ENCODE measurements at places on chromosomes 1 and 21. TPM values are rescaled to one million over a fixed set of nuclear protein-coding genes. Genes with fewer than 3 reads are reported as not detected.
A peak's percentile ranks its signal among the peaks of the same experiment; 100 is the strongest.

The LRRC53 gene
- total RNA-seq = not detected

- DNase-seq = no peak
Measured at GRCh38 chr1:27086026-27086425, 68.9 kb downstream of the SLC9A1 start.

DNA sequence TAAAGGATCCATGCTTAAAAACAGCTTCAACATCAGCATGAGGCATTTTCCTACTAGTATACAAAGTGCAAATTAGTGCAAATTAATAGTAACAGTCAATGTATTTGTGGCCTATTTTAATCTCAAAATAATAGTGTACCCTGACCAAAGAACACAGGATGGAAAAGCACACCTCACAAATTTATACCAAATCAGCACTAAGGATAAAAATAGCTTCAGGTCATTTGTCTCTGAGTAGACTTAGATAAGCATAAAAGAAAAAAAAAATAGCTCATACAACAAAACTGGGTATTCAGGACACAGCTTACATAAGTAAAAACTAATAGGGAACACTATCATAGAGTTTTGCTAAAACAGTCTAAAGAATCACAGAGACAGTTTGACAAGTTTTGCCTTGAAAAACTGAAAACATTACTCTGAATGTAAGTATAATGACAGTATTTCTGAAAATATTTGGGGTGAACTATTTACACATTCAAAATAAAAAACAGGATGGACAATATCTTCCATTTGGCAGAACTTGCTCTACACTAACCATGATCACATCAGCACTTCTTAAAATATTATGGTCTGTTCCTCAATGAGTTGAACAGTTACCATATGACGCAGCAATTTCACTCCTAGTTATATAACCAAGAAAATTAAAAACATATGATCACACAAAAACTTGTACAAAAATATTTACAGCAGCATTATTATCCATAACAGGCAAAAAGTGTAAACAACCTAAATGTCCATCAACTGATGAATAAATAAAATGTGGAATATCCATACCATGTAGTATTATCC lies 46.3 kb downstream of the RNF115 start:
- DNase-seq = no peak

GRCh38 chr1:50570066-50570468 lies 146.8 kb upstream of the DMRTA2 start:
- no peak for DNase-seq

DNA sequence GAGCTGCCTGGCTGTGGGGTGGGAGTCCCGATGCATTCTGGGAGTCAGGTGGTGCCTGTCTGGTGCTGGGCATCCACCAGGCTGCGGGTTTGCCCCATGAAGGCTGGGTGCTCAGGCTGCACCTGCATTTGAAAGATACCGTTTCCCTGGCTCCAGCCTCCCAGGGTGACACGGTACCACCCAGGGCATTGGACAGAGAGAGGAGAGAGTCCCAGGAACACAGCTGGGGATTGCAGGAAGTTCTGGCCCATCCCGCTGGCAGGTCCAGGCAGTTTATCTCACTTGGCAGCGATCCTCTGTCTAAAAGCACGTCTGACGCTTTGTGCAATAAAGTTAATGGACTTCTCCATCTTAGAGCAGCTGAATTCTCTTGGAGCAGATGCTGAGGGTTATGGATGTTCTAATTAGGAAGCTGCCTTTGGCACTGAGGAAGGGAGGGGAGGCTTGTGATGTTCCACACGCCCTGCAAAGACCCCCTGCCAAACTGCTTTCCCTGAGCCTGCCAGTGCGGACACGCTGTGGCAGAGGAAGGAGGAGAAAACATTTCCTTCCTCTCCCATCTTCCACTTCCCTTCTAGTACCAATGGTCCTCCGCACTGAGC lies 246.9 kb downstream of the GRIK3 start:
- no peak for DNase-seq

DNA sequence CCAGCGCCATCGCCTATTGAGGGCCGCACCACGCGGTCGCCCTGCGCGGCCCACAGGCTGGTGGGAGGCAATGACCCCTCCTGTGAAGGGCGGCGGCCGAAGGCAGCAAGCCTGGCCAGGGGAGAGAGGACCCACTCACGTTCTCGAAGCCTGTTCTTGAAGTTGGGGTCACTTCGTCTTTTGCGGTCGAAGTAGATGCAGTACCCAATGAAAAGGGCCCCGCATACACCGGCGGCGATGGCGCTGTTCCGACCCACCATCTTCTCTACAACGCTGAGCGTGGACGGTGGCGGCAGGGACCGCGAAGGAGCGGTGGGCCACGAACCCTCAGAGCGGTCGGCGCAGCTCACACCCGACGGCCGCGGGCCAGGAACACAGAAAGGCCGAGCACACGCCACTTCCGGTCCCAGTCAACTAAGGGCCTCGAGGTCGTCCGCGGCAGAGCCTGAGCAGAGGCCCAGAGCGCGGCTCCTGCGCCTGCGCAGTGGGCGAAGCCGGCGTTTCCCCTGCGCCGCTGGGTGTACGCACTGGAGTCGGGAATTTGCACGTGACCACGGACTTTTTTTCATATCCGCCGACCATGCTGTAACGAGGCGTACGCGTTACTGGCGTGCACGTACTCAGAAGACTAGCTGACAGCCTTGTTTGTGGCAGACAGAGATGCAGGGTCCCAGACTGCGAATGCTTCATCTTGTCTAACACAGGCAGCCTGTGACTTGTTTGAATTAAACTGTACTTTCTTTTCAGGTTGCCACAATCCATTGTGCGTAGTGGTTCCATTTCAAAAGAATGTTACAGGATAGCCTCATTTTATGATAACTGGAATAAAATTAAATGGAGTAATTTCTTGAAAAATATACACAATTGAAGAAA lies at the start of gene TOMM20:
Gene TOMM20, minus strand, starts transcription at position 382 of the 873 bp plus-strand sequence. Its CDS starts 122 bp downstream, at position 260.
- DNase-seq = peak; percentile 74

GRCh38 chr21:46461909-46462308 lies 3.2 kb downstream of the DIP2A start:
- DNase-seq = no peak

- DNase-seq = no peak
Measured at GRCh38 chr21:33662046-33662445, 19.7 kb downstream of the ITSN1 start.

- DNase-seq = no peak
Measured at GRCh38 chr1:15188130-15188524, 34.6 kb downstream of the TMEM51 start.

The NR0B2 gene
- total RNA-seq = not detected

DNA sequence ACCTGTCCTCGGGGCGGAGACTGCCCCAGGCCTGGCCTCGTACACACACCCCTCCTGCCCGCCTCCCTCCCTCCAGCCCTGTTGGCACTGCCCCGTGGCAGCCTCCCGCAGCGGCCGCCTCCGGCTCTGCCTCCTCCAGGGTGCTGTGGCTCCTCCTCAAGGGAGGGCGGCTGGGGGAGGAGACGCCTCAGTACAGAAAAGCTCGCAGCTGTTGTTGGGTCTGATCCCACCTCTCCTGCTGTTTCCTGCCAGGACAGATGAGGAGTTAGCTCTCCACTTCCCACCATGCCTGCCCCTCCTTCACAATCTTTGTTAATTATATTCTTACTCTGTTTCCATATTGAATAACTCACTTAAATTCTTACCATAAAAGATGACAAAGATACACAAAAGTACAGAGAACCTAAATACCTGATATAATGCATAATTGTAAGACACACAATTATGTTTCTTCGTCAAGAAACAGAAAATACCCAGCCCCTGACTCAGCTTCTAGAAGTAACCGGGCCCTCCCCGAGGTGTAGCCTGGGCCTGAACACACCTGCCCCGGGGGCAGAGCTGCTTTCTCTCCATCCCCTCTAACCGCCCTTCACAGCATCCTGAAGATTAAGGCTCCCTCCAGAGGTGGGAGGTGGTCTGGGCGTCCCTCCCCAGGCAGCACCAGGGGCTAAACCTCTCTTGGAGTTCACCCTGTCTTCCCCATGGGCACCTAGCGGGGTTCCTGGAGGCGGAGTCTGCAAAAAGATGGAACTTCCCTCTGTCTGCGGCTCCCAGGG lies 30.6 kb upstream of the COL6A1 start:
- no peak for DNase-seq

GRCh38 chr1:245054105-245054504 lies 100.7 kb upstream of the KIF26B start:
- no peak for DNase-seq

DNA sequence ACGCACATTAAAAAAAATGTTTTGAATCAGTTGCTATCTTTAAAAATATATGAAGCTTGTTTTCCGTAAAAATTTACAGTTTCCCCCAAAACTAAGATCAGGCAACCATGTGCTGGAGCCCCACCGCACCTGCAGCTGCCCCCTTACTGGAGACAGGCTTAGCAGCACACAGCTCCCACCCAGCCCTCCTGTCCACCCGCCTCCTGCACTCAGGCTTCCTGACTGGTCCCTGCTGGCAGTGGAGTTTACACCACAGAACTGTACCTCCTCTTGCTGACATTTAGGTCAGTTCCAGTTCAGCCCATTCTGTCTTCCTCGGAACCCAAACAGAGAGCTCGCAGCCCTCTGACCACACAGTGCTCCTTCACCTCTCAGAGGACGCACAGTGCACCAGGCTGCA lies 2.1 kb downstream of the GPR161 start:
- DNase-seq = no peak

DNA sequence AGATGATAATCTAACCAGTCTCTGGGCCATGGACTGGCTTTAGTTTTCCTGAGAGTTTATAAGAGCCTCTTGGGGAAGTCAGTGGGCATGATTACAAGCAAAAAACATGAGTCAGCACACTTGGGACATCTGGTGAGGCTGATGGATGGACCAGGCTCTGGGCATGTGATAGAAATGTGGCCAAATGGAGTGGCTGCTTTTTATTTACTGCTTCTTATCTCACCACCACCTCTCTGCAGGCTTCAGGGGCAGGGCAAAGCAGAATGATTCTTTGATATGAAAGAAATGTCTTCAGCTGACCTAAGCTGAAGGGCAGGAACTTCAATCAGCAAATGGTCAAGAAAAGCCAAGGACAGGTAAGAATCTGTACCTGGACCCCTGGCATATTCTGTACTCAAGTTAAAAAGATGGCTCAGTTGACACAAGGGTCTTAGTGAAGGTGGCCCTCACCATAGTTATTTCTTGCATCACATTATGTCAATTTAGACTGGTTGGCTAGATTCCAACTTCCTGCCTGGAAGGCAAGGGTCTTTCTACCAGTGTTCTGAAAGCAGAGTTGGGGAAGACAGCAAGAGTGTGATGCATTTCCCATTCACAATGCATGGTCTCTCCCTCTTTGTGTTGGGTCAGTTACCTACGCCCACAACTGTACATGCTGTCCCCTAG lies 162.8 kb downstream of the FASLG start:
- no peak for DNase-seq

The TMEM240 gene
- total RNA-seq = 1.7 TPM

DNA sequence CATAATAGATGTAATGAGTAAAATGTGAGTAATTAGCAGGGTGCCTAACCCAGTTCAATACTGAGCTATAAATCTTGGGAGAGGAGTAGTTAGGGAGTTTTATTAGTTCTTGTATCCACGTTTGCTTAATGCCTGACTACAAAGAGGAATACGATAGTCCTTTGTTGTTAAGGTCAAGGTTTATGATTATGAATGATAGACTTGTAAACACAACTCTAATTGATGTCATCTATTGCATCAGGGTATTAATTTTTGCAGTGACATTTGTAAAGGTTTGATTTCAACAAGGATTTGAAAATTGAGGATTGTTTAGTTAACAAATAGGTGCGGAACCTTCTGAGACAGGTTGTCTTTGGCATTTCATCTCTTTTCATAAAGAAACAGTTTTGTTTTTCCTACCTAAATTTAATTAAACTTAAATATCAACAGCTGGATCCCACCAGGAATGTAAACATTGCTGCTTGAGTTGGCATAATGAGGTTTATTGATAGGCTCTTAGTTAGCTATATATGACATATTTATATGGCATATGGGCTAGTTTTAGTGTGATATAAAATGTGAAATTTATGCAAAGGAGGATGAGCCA lies 9.7 kb downstream of the SOAT1 start:
- no peak for DNase-seq

The KNCN gene
- total RNA-seq = not detected

DNA sequence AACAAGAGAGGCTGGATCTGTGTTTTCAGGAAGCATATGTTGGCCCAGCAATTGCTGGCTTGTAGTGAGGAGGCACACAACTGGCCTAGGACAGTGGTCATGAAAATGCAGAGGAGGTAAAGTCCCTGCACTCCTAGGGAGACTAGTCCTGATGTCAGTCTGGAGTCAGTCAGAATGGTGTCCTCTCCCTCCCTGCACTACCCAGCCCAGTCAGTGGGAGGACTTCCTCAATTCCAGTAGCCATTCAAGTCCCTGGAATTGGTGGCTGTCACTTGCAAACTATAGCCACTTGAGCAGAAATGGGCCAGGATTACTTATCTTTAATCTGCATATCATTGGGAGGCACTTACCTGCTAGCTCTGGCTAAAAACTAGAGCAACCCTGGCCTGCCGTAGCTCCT lies 18.6 kb downstream of the NDUFS5 start:
- DNase-seq = no peak

DNA sequence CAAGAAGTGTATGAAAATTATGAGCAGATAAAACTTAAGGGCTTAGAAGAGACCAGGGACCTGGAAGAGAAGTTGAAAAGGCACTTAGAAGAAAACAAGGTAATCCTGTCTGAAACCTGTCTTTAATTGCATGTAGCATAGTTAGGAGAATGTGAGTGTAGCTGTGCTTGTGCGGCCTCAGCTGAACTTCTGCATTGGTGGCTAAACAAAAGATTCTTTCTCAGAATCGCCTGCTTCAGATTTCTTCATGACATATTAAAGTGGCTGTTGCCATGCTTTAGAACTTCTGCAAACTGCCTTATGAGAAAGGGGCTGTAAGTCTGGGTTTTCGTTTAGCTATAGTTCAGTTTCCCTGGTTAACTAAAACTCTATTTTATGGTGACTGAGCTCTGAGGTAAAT lies 94.5 kb downstream of the VPS26C start:
- no peak for DNase-seq

Measured in epithelial cell of proximal tubule (primary cell).